LoVo (cell line): ENCODE measurements at places on chromosomes 4 and X.

DNA sequence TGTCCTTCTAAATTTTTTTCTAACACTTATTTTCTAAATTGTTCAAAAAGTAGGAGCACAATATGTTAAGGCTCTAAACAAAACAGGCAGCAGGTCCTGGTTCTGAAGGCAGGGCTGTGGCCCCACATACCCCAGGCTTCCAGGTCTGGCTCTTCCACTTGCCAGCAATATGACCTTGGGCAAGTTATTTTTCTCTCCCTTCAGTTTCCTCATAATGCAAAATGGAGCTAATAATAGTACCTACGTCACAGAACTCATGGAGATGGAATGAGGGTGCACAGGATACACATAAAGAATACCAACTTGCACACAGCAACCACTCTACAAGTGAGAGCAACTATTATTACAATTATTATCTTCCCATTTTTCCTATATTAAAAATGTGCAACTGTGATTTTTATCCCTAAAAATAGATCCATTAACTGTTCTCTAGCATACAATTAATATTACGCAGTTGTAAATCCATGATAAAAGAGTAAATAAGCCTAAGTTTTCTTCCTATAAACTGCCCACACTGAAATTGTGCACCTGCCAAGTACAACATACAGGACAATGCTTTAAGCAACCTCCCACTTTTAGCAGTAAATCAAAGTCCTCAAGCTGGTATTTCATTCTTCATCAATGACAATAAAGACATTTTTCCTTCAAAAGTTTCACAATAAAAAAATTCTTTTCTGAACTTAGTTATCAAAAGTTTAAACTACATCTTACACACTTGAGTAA, 27.0 kb downstream of the OTUD4 start:
- no peak for DNase-seq

- DNase-seq, result no peak
Observed at GRCh38 chrX:94366616-94367015, 692.6 kb downstream of the FAM133A start.

DNA sequence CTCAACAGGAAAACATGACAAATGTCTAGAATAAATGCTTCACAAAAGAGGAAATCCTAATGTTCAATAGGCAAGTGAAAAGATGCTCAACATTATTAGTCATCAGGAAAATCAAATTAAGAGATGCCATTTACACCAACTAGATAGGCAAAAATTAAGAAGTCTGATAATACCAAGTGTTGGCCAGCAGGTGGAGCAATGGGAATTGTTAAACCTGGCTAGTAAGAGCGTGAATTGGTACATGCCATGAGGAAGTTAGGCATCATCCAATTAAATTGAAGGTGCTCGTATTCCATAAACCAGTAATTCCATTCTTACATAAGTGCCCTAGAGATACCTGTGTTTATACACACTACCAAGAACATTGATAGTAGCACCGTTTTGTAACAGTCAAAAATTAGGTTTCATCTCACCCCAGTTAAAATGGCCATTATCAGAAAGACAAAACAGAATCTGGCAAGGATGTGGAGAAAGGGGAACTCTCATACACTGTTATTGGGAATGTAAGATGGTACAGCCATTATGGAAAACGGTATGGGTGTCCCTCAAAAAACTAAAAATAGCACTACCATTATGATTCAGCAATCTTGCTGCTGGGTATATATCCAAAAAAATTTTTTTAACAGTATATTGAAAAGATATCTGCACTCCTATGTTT, 14.0 kb upstream of the ZCCHC18 start:
- DNase-seq, result peak; percentile 47

DNA sequence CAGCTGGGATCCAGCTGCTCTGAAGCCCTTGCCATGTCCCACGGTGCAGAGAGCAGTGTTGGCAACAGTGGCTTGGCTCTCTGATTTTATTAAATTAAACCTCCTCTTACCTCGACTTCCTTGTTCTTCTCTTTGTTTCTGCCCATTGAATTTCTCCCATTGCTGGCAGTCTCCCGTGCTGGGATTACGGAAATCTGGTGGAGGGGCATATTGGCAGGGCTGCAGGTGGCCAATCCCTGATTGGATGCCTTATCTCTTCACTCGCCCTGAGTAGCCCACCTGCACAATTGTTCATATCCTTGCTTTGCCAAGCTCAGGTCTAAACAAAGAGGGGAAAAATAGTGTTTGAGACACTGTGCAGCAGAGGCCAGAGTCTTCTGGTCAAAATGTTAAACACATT, 493.9 kb downstream of the TMA16 start:
- DNase-seq, result no peak

DNA sequence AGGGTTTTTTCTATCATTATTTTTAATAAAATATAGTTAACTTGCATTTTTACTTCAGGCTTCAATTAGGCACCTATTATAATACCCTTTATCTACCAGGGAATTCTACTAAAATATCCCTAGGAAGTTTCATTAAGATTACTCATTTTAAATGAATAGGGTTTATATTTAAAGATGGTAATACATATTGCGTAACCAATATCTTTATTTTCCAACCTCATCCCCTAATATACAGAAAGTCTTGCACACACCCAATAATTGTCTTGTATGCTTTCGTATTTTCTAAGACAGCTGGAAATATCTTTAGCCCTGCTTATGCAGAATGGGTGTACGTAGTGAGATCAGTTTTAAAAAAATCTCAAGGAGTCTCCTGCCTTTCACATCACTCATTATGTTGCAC, 1186.8 kb downstream of the TECRL start:
- DNase-seq, result no peak

DNA sequence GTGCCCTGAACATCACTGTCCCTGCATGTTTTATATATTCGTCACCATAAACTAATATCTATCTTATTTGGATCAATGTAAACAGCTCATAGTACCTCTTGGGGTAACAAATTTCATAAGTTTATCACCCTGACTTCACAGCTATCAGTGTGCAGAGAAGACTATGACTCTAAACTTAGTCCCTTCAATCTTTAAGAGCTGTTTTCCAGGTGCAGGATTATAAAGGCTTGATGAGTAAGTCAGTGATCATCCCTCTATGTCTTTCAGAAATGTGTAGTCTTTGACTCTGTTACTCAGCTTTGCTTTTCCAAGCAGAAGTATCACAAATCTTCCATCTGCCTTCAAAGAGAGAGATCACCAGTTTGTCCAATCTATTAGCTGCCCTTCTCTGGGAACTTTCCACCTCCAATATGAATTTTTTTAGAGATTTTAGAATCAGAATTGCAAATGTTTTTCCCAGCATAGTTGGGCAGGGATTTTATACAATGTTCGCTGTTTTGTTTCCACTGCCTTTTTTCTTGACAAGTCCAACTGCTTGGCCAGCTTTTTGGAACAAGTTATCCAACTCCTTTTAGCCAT, 45.1 kb upstream of the TSPAN7 start:
- DNase-seq, result no peak

- no peak for DNase-seq
Observed at GRCh38 chrX:79161655-79162054, 17.2 kb downstream of the GPR174 start.

GRCh38 chr4:20723019-20723418, 22.8 kb downstream of the PACRGL start:
- DNase-seq, result no peak

DNA sequence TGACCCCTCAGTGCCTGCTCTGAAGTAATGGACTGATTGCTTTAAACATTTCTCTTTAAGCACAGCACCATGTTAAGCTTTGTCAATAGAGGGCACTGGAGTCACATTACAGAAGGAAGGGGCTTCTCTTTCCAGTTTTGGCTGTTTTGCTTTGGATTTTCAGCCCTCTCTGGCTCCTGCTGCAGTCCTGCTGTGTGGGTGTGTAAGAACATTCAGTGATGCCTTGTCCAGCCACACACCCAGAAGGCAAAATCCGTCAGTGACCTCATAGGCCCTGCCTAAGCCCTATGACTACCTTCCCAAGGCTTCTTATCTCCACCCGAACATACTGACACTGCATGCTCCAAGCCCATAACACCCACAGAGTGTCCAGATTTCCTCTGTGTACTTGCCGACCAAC, 215.3 kb upstream of the CTSO start:
- peak; percentile 1 for DNase-seq

DNA sequence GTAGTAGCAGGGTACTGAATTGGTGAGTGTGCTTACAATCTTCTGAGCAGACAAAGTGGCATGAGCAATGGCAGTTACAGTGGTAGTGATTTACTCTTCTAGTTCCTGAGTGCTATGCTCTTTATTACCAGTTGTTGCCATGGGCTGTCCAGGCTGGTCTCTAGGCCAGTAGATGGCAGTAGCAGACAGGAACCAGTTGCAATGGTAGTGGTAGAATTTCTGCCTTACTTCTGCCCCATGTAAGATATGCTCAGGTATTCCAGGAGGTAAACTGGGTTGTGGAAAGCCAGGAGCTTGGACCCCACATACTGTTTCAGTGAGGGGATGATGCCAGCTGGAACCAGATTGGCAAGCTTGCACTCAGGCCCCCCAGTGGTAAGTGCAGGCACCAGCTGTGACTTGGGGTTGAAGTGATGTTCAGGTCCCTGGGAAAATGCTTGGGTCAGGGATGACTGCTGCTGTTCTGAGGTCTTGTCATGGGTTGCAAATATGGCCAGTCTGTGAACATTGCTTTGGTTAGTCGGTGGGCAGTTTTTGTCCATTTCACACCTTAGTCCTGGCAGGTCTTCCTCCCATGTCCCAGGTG, 63.0 kb upstream of the ZXDB start:
- no peak for DNase-seq

GRCh38 chr4:42914937-42915336, 22.4 kb downstream of the GRXCR1 start:
- no peak for DNase-seq

- DNase-seq, result no peak
Observed at GRCh38 chr4:7660176-7661039, 225.7 kb upstream of the PSAPL1 start.

GRCh38 chr4:88147799-88148217, 10.6 kb downstream of the ABCG2 start:
- peak; percentile 43 for DNase-seq
